ENCODE measurements at places on chromosomes 6 and 20.

DNA sequence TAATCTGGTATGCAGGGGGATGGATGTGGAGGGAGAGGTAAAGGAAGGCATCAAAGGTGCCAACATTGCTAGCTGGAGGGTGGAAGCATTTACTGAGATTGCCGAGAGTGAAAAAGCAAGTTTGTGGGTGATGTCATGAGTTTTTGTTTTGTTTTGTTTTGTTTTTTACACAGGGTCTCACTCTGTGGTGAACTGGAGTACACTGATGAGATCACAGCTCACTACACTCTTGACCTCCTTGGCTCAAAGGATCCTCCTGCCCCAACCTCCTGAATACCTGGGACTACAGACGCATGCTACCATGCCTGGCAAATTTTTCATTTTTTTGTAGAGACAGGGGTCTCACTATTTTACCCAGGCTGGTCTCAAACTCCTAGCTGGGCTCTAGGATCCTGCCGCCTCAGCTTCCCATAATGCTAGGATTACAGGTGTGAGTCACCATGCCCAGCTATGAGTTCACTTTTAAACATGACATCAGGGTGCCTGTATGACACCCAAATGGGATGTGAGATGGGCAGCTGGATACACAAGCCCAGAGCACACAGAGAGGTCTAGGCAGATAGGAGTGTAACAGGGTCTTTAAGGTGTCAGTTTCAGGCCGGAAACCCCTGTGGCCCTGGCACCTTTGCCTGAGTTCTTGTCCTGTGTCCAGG lies 35.1 kb upstream of the HMGA1 start:
- no peak for DNase-seq

DNA sequence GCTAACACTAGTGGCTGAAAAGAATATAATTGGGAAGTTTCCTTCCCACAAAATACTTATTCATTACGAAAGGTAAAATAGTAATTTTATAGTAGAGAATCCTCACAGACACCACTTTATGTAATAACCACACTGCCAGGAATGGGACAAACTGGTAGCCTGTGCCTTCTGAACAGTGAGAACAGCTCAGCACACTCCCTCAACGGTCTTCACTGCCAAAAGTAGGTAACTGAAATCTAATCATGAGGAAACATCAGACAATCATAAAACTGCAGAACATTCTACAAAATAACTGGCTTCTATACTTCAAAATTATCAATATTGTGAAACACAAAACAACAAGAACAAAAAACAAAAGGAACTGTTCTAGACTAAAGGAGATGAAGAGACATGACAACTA lies 44.1 kb downstream of the NUP153 start:
- DNase-seq, result no peak

DNA sequence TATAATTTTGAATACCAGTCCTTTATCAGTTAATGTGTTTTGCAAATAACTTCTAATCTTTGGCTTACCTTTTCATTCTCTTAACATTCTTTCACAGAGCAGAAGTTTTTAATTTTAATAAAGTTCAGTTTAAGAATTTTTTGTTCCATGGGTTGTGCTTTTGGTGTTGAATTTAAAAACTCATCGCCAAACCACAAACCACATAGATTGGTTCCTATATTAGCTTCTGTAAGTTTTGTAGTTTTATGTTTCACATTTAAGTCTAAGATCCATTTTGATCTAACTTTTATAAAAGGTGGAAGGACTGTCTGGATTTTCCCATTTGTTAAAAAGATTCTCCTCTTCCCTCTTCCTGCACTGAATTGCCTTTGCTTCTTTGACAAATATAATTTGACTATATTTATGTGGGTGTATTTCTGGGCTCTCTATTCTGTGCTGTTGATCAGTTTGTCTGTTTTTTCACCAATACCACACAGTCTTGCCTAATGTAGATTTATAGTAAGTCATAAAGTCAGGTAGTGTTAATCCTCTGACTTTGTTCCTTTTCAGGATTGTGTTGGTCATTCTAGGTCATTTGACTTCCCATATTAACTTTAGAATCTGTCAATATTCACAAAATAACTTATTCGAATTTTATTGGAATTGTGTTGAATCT lies 17.5 kb upstream of the SDCBP2 start:
- no peak for DNase-seq

DNA sequence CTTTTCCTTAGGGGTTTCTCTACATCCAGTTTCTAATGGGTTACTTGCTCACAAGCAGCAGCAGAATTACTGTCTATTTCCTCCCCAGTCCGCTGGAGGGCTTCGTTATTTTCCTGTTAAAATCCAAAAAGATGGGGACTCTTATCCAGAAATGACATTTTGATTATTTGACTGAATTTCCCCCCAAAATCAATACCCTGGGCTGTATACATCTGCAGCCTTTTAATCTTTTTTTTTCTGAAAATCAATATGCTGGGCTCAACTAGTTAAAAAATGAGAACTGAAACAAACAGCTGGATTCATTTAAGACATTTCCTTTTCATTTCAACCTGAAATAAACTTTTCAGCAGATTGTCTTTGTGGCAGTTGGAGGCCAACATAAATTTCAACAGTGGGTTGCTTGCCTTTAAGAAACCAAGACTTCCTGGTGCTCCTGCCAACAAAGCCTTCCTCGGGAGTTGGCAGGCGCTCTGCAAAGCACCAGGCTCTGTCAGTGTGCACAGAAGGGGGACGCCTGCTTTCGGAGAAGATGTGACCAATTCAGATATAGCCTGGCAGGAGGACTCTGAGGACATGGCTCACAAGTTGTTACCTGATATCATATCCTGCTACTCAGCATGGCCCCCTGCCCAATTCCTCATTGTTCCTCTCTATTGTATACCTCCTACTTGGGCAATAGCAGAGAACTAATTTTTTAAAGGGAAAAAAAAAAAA lies 204.7 kb upstream of the ARG1 start:
- DNase-seq, result no peak

DNA sequence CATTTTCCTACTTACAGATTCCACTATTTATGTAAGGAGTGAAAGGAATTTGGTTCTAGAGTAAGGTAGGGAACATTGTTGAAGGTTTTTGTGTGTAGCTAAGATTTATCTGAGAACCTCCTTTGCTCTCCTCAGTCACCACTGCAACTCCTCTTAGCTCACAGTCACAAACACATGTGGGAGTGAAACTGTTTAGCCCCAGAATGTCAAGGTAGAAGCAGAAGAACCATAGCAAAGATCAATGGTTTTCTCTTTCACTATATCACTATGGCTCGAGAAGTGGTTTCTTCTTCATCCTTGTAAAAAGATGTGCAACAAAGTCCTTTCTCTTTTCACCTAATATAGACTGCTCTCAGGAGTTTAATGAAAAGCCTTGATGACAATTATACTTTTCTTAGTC lies 6.5 kb upstream of the DEFB112 start:
- no peak for DNase-seq

DNA sequence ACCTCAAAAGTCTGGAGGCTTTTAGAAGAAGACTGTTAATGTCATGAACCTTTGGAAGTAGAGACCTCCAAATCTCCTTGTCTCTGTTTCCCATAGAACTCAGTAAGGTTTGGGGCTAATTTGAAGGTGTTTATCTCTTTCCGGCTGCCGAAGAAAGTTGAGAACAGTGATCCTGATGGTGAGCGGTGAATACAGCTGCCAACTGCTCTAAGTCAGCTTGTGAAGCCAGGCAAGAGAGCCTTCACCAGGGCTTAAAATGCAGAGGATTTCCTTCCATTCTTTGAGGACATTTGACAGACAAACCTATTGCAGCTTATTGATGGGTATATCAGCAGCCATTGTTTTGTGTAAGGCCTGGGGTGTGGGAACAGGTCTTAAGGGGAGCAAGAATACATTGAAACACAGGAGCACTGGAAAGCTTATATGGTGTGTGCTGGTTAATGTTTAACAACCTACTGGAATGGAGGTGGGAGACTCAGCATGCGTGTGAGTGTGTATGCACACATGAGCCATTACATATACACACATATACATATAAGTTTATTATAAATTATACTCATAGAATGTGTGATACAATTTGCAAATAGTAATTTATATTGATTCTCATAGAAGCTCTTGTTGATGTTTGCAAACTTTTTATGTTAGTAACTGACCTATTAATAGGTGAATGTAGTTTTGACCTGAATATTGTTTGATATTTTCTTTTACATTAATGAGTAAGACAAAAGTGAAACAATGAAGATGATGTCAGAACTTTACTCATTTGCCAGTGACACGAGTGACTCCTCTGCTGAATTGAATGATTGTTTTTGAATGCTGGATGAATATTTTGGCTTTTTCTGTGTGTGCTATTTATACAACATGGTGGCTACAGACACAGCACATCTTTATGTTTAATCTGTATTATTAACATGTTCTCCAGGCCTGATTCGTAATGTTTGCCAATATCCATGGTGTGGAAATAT lies 18.1 kb downstream of the PLEKHG1 start:
- DNase-seq, result no peak

Measured in activated T-helper 1 cell treated with anti-CD3 and anti-CD28 coated beads, Interleukin-2, amount 50 U/mL, for 16 hours (primary cell).